ENCODE measurements at places on chromosomes 7 and 10. TPM values are rescaled to one million over a fixed set of nuclear protein-coding genes. Genes with fewer than 3 reads are reported as not detected.

- DNase-seq, result peak; percentile 94
Observed at GRCh38 chr10:79230328-79230830, 116.9 kb upstream of the PPIF start.

- DNase-seq, result peak; percentile 28
Observed at GRCh38 chr10:114623661-114624294, 34.3 kb downstream of the ABLIM1 start.

GRCh38 chr7:46213154-46213537, 292.1 kb upstream of the IGFBP3 start:
- DNase-seq, result no peak

DNA sequence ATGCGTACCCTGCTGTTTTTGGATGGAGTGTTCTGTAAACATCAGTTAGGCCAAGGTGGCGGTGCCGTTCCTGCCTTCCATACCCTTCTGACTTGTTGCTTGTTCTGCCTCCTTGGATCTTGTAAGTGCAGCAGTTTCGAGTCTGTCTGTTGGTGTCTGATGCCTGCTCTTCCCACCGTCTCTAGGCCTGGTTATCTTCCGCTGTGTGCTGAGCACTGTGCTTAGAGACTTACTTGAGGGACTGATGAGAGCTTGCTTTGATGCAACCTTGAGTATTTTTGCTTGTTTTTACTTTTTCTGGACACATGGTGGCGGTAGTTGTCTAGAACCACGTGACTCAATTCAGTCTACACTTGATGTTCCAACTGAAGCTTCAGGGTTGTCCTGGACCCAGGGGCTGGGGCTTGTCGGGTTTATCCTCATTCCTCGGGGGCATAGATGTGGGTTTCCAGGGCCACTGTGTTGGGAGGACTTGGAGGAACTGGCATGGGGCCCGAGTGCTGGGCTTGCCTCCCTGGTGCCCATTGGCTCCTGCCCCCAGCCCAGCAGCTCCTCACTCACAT, 14.4 kb upstream of the SPRN start:
- DNase-seq, result no peak

DNA sequence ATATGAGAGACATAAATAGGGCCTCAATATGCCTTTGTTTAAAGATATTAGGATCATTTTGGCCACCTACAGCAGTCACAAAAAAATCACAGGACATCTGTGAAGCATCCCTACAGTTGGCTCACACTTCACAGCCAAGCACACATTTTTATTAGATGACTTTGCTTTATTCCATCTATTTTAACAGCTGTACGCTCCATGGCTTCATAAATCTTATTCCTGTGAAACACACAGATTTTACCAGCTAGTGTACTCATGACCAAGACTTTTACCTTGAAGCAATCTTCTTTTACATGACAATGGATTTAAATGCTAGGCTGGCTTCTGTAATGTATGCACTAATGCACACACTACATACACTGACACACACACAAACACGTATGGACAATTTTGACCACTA, 254.8 kb upstream of the PITRM1 start:
- DNase-seq, result peak; percentile 69

DNA sequence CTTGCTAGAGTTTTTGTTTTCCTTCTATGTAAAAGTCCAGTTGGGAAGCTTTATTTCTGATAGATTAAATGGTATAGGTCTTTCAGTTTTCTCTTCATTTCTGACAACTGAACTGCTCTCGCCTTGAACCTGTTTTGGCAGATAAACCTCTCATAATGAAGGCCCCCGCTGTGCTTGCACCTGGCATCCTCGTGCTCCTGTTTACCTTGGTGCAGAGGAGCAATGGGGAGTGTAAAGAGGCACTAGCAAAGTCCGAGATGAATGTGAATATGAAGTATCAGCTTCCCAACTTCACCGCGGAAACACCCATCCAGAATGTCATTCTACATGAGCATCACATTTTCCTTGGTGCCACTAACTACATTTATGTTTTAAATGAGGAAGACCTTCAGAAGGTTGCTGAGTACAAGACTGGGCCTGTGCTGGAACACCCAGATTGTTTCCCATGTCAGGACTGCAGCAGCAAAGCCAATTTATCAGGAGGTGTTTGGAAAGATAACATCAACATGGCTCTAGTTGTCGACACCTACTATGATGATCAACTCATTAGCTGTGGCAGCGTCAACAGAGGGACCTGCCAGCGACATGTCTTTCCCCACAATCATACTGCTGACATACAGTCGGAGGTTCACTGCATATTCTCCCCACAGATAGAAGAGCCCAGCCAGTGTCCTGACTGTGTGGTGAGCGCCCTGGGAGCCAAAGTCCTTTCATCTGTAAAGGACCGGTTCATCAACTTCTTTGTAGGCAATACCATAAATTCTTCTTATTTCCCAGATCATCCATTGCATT, 27.1 kb downstream of the MET start:
- DNase-seq, result no peak

Gene UBE3C
- 90.0 TPM for total RNA-seq

- DNase-seq, result no peak
Observed at GRCh38 chr7:150736864-150737263, 354 bp upstream of the GIMAP5 start.

Gene IFIT1B
- total RNA-seq, result 0.92 TPM

DNA sequence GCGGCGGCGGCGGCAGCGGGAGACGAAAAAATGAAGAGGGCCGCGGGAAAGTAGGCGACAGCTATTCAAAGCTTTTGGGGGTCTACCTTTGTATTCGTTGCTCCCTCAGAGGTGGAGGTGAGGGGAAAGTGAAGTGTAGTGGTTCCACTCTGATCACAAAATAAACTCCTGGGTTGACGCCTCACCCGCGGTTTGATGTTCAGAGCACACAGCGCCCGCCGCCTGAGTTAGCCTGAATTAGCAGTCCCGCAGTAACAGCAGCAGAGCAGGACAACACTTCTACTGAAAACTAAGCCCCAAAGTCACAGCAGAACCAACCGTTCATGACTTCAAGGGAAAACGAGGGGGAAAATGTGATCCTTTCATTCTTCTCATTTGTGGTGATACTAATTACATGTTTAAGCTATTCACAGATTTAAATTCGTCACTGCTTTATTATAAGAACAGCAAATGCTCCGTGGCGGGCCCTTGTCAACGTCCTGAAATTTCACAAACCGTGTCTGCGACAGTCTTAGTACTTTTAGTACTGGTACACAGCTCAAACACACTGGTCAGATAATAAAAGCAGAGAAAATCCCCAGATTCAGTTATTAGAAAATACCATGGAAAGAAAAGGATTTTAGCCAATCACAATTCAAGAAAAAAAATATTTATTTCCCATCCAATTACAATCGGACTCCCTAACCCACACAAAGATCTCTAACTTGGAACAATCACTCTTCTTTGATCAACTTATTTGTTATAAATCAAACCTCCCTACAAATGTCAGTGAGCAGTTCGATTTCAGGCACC, 563 bp upstream of the JMJD1C start:
- DNase-seq, result peak; percentile 81

DNA sequence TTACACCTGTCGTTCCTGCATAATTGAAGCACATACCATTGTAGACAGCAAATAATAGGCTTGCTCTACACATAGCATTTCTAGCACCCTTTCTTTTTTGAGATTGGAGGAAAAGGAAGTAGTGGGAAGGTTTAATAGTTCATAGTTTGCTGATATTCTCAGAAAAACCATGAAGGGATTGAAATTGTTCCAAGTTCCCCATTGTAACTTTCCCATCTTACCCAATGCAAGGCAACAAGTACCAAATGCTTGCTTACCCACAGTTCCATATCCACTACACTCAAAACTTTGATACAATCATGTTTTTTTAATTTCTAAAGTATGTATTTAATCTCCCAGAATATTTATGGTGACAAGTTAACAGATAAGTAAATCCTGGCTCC, 13.8 kb downstream of the CYP3A5 start:
- no peak for DNase-seq

- DNase-seq, result peak; percentile 62
Observed at GRCh38 chr10:132787495-132788179, 1.7 kb upstream of the NKX6-2 start.

DNA sequence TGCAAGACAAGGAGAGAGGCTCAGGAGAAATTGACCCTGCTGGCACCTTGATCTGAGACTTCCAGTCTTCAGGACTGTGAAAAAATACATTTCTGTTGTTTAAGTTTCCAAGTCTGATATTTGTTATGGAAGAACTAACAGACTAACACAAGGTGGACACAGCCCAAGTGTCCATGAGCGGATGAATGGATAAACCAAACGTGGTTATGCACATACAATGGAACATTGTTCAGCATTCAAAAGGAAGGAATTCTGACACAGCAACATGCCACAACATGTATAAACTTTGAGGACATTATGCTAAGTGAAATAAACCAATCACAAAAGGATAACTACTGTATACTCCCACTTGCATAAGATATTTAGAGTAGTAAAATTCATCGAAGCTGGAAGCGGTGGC, 76.5 kb downstream of the FAM13C start:
- DNase-seq, result no peak

DNA sequence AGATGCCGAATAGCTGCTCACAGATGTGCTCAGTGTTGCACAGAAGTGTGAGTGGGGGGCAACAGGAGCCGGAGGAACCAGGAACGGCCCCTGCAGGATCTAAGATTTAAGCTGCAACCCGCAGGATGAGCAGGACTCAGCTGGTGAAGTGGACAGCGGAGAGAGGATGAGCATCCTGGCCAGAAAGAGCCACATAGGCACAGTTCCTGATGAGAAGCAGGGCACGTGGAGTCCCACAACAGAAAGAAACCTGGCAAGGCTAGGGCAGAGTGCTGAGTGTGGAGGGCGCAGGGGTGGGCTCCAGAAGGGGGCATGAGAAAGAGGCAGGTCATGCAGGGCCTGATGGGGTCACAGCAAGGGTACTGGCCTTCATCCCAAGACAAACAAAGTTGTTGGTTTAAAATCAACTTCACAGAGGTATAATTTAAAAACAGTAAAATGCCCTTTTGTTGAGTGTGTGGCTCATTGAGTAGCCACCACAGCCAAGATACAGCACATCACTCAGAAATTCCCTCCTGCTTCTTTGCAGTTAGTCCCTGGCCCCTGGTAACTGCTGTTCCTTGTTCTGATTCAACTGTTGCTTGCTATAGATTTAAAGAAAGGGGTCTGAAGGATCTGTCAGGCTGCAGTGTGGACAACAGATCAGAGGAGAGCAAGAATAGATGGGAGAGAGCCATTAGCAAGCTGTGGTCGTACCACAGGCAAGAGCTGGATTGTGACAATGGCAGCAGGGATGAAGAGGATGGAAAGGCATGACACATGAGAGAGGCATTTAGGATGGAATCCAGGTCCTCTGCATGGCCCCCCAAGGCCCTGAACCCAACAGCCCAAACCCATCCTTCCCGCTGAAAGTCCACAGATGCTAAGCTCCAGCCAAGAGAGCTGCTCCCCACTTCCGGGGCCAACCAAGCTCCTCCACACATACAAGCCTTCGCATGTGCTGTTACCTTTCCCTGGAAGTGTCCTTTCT, 53.1 kb upstream of the OSBPL3 start:
- no peak for DNase-seq

DNA sequence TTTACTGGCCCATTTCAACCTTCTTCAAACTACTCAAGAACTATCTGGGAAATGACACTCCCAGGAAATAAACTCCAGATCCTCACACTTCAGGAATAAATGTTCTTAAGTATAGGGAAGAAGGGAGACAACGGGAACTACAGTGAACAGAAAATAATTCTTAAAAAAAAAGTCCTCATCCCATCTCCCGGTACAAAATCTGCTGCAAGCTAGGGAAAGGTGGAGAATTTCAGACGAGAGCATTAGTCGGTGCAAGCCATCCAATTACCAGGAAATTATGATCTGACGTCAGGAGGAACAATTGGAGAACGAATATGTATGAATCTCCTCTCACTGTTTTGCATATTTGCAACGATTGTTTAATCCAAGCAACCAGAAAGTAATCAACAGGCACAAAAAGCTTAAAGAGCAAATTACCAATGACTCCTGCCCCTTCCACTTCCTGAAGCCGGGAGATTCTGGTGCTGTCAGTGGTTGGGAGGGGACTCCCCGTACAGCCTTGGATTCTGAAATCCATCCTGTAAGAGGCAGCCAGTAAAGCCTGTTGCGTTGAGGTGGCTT, 15.1 kb upstream of the GATA3 start:
- no peak for DNase-seq

DNA sequence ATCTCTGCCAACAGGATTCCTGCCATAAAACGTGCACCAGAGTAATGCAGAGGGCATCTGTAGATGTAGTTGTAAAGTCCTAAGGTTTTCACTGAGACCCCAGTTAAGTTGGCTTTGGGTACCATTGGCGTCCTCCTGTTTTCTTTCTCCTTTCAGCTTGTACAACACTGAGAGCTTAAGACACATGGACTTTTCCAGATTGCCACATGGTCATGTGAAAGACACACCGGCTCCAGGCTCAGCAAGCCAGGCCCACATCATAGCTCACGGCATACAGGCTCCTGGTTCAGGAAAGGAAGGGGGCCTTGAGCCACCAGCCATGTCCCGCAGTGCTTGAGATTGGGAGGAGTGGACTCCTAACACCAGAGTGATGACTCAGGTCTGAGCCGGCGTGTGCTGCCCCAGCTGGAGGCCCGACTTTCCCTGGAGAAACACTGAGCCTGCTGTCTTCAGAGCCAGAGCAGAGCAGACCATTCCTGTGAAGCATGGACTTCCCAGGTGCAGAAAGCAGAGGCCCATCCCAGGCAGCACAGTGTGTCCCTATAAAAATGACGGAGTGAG, 252.7 kb downstream of the PRPF18 start:
- peak; percentile 32 for DNase-seq

Gene MMD2
- not detected for total RNA-seq

- DNase-seq, result no peak
Observed at GRCh38 chr7:30937416-30937815, 25.8 kb downstream of the AQP1 start.

GRCh38 chr10:130802301-130802700, 509.2 kb downstream of the TCERG1L start:
- DNase-seq, result no peak

GRCh38 chr10:86025509-86025908, 341.1 kb downstream of the GRID1 start:
- DNase-seq, result no peak

DNA sequence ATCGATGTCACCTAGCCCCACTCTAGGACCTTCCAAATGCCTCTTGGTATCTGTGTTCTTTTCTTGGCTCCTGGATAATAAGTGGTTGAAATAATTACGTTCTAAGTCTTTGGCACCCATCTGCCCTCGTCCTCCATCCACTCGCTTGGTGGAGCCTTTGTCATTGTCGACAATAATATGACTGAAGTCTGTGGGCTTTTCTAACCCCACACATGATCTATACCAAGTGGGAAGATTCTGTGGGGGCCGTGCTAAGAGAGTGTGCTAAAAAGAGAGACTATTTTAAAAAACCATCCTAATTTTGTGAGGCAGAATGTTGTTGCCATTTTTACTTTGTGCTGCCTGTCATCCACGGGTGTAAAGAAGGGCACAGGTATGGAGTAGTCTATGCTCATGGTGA, 113.1 kb downstream of the GALNT17 start:
- no peak for DNase-seq

Gene BHLHA15
- 3.2 TPM for total RNA-seq
